Prostate gland (tissue), 2 donors: ENCODE measurements at places on chromosomes 13 and 19. TPM values are rescaled to one million over a fixed set of nuclear protein-coding genes. Genes with fewer than 3 reads are reported as not detected.

Gene CGB1
- total RNA-seq = not detected

Gene ZNF626
- total RNA-seq = 18.5 TPM

Gene COL5A3
- 2.0 TPM for total RNA-seq

Gene PSMC4
- total RNA-seq = 129 TPM

Gene DAND5
- total RNA-seq = 1.8 TPM

Gene CYP2F1
- total RNA-seq = not detected

DNA sequence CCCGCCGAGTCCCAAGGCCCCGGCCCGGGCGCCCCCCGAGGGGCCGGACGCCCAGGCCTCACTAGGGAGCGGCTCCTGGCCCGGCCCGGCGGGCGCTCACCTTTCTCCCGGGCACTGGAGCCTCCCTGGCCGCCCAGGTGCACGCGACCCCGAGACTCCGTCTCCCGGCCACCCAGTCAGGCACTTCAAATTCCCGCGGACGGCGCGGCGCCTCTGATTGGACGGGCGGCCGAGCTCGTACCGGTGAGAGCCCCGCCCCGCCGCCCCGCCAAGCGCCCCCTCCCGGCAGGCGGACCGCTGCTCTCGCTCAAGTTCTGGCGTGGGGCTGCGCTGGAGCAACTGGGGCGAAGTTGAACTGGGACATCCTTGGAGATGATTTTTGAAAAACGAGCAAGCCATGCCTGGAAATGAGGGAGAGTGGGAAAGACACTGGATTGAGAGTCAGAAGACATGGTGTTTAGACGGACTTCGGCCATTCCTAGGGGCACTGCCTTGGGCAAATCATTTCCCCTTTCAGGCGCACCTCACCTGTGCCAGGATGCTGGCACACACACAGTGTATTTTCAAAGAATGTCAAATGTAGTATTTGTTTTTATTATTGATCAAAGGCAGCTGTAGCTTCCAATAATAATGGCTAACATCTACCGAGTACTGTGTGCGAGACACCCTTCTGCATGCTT, 485.3 kb downstream of the UQCRFS1 start:
- H3K4me3 ChIP-seq = no peak overlapping the region
- H3K27ac ChIP-seq = no peak overlapping the region
- H3K36me3 ChIP-seq = no peaks in the 10 kb centered on the region
- no peak for DNase-seq
- peaks cover 10% of the 10 kb centered on the region for H3K27me3 ChIP-seq
- H3K4me1 ChIP-seq = no peaks in the 10 kb centered on the region

GRCh38 chr19:21751384-21751783, 16.0 kb downstream of the ZNF100 start:
- no peak for DNase-seq
- no peak overlapping the region for H3K4me3 ChIP-seq
- no peaks in the 10 kb centered on the region for H3K27me3 ChIP-seq
- no peaks in the 10 kb centered on the region for H3K4me1 ChIP-seq
- no peak overlapping the region for H3K27ac ChIP-seq
- no peaks in the 10 kb centered on the region for H3K36me3 ChIP-seq

GRCh38 chr19:43681821-43682220, 11.9 kb upstream of the PLAUR start:
- no peak overlapping the region for H3K4me3 ChIP-seq
- no peak overlapping the region for H3K27ac ChIP-seq
- DNase-seq = no peak
- H3K36me3 ChIP-seq = no peaks in the 10 kb centered on the region

- peaks cover 5% of the 10 kb centered on the region for H3K4me1 ChIP-seq
- no peak overlapping the region for H3K27ac ChIP-seq
- H3K36me3 ChIP-seq = no peaks in the 10 kb centered on the region
- no peaks in the 10 kb centered on the region for H3K27me3 ChIP-seq
- DNase-seq = peak; percentile 47
Observed at GRCh38 chr19:38233740-38234251, 9.8 kb upstream of the DPF1 start.

DNA sequence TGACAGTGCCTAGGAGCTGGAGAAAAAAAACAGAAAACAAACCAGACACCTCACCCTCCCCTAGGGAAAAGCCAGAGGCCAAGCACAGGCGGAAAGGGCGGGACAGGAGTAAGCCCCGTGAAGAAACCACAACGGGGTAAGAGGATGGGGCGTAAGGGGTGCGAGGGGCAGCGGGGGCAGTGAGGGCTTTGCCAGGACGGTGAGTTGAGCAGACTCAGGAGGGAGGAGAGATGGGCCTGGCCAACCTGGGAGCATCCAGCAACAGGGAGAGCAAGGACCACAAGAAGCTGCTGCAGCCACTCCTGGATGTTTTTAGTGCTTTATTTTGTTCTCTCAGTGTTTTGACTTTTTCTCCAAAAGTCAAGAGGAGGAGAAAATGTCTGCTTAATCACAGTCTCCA, 114.1 kb upstream of the SOX1 start:
- no peak overlapping the region for H3K27ac ChIP-seq
- no peak for DNase-seq
- H3K4me3 ChIP-seq = no peak overlapping the region
- H3K36me3 ChIP-seq = no peaks in the 10 kb centered on the region

GRCh38 chr13:89857502-89857901, 1490.0 kb upstream of the MIR17HG start:
- H3K4me3 ChIP-seq = no peak overlapping the region
- H3K27me3 ChIP-seq = no peaks in the 10 kb centered on the region
- H3K4me1 ChIP-seq = no peaks in the 10 kb centered on the region

DNA sequence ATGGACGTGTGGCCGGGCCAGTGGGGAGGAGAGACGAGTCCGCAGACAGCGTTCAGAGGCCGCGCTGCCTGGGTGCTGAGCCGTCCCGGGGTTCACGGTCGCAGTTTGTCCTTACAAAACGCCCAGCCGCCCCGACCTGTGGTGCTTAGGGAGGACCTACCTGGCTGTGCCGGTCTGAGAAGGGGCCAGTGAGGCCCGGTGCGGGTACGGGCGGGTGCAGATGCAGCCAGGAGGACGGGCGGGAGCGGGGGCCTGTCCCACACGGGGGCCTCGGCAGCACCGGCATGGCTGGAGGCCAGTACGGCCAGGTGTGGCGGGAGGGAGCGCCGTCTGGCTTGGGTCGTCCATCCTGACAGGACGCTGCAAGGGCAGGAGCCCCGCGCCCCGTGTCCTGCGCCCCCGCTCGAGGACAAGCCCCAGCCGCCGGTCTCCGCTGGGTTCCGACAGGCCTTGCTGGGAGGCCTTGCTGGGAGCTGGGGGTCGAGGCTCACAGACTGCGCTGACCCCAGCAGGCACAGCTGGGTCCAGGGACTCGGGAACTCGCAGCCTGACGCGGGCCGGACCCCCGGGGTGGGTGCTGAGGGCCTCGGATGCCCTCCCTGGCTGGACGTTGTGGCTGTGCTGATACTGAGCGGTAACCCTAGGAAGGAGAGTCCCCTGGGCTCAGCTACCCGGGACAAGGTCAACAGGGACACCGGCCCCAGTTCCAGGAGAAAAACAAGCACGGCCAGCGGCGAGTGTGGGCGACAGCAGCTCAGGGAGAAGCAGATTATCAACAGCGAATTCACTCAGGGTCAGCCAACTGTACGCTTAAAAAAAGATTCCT, 5.3 kb upstream of the PROZ start:
- H3K4me3 ChIP-seq = peak overlapping the region; percentile 25
- no peaks in the 10 kb centered on the region for H3K36me3 ChIP-seq
- peak; percentile 30 for DNase-seq
- H3K27me3 ChIP-seq = no peaks in the 10 kb centered on the region

DNA sequence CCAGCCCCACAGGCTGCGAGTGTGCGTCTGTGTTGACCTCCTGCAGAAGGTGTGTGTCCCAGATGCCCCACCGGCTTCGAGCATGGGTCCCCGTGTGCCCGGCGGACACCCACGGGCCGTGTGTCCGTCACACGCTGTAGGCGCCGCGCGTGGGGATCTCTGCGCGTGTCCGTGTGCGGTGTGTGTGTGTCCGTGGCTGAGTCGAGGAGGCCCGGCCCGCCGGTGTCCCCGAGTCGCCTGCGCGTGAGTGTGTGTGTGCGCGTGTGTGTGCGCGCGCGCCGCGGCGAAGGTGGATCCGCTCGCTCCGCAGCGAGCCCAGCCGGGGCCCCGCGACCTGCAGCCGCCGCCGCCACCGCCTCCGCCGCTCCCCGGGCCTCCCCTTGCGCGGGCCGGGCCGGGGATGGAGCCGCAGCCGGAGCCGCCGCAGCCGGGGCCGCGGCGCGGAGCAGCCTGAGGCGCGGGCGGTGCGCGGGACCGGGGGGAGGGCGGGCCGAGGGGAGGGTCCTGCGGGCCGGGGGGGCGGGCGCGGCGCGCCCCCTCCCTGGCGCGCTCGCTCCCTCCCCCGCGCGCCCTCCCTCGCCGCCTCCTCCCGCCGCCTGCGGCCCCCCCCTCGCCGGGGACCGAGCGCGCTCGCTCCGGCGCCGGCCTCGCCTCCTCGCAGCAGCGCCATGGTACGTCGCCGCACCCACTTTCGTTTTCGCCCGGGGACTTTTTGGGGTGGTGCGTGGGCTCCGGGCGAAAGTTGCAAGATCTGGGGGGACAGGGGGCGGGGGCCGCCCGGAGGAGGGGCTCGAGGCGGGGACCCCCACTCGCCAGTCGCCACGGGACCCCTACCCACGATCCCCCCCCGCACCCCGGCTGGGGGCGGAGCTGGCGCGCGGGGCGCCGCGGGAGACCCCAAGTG, 7.1 kb upstream of the NFIC start:
- no peaks in the 10 kb centered on the region for H3K27me3 ChIP-seq
- peaks cover 18% of the 10 kb centered on the region for H3K4me1 ChIP-seq
- no peaks in the 10 kb centered on the region for H3K36me3 ChIP-seq
- peak overlapping the region; percentile 100 for H3K27ac ChIP-seq
- H3K4me3 ChIP-seq = peak overlapping the region; percentile 99

- no peak overlapping the region for H3K4me3 ChIP-seq
- no peaks in the 10 kb centered on the region for H3K27me3 ChIP-seq
- DNase-seq = no peak
- H3K27ac ChIP-seq = no peak overlapping the region
- H3K36me3 ChIP-seq = no peaks in the 10 kb centered on the region
- H3K4me1 ChIP-seq = no peaks in the 10 kb centered on the region
Observed at GRCh38 chr13:35714588-35715377, 238.3 kb upstream of the MAB21L1 start.

- no peak for DNase-seq
- H3K4me1 ChIP-seq = no peaks in the 10 kb centered on the region
- no peaks in the 10 kb centered on the region for H3K27me3 ChIP-seq
- H3K36me3 ChIP-seq = no peaks in the 10 kb centered on the region
- H3K27ac ChIP-seq = no peak overlapping the region
Observed at GRCh38 chr19:41813911-41814310, 17.5 kb downstream of the CEACAM3 start.

- no peak for DNase-seq
- H3K36me3 ChIP-seq = peaks cover 16% of the 10 kb centered on the region
- peaks cover 5% of the 10 kb centered on the region for H3K4me1 ChIP-seq
- H3K27me3 ChIP-seq = no peaks in the 10 kb centered on the region
Observed at GRCh38 chr19:6418562-6418932, 6.1 kb downstream of the KHSRP start.

GRCh38 chr13:82772816-82773215, 1109.5 kb downstream of the SLITRK1 start:
- H3K4me3 ChIP-seq = no peak overlapping the region
- no peaks in the 10 kb centered on the region for H3K27me3 ChIP-seq
- H3K4me1 ChIP-seq = no peaks in the 10 kb centered on the region
- no peak overlapping the region for H3K27ac ChIP-seq
- DNase-seq = no peak
- no peaks in the 10 kb centered on the region for H3K36me3 ChIP-seq
